Naive thymus-derived CD4-positive, alpha-beta T cell (primary cell): ENCODE measurements at places on chromosomes 1 and 21. TPM values are rescaled to one million over a fixed set of nuclear protein-coding genes. Genes with fewer than 3 reads are reported as not detected.

Gene OR2T10
- total RNA-seq, result not detected

Gene UBASH3A
- 94.9 TPM for total RNA-seq

Gene AMY1C
- total RNA-seq, result not detected

Gene CHD5
- 0.14 TPM for total RNA-seq

Gene ALX3
- not detected in 2 replicates for total RNA-seq

Gene SLC44A5
- total RNA-seq, result not detected

Gene AADACL3
- not detected for total RNA-seq

Gene PDPN
- not detected in 2 replicates for total RNA-seq

Gene PSMB2
- 26.2 TPM for total RNA-seq

Gene SLC2A5
- total RNA-seq, result 0.08 TPM
